ENCODE measurements at places on chromosomes 3 and 15. TPM values are rescaled to one million over a fixed set of nuclear protein-coding genes. Genes with fewer than 3 reads are reported as not detected.

Gene KCNH8
- not detected for total RNA-seq

Gene PLA2G4F
- not detected for total RNA-seq

Gene MCF2L2
- total RNA-seq = 0.15 TPM

Gene VILL
- total RNA-seq = 0.17 TPM

Gene SMCO1
- total RNA-seq = not detected

Gene CRABP1
- total RNA-seq = 1.0 TPM

Gene RASL12
- 0.19 TPM for total RNA-seq

Gene UACA
- 68.4 TPM for total RNA-seq

Gene INKA1
- 1.6 TPM for total RNA-seq

Gene NISCH
- 14.6 TPM for total RNA-seq

Gene TNFAIP8L3
- total RNA-seq = 4.4 TPM

Gene CLDN11
- not detected for total RNA-seq

Gene MUSTN1
- total RNA-seq = not detected

Gene QRICH1
- 42.2 TPM for total RNA-seq

Gene PTX3
- 0.80 TPM for total RNA-seq

Gene GOLGA8N
- 1.4 TPM for total RNA-seq

Gene CCDC13
- total RNA-seq = 0.79 TPM

Gene TBL1XR1
- 27.9 TPM for total RNA-seq

Gene TMOD2
- total RNA-seq = 1.2 TPM

Gene P3H2
- total RNA-seq = 42.0 TPM

Gene ARNT2
- total RNA-seq = 20.6 TPM

Gene MORC1
- total RNA-seq = not detected

Gene HTR3C
- total RNA-seq = not detected

All from A549 treated with DMSO at 1 μM for 4 hours (cell line).